ENCODE measurements at places on chromosomes 12 and 14.

DNA sequence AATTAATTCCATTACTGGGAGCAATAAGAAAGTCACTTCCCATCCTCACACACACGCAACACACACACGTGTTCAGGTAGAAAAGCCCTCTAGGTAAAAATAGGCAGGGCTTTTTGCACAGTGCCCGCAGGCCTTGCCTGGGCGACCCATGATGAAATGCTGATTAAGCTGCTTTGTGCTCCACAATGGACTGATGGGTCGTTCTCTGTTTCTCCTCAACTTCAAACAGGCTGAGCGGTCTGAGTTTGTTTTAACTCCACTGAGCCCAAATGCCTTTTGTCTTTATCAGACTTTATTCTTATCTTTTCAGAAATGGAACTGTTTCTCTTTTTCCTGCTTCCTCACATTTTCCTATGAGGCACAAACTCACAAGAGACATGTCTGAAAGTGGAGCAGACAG lies 9.4 kb upstream of the DACT1 start:
- no peak for DNase-seq

- no peak for DNase-seq
Measured at GRCh38 chr14:56416213-56416612, 163.4 kb upstream of the TMEM260 start.

GRCh38 chr14:85115921-85116320 lies 414.0 kb upstream of the FLRT2 start:
- no peak for DNase-seq

DNA sequence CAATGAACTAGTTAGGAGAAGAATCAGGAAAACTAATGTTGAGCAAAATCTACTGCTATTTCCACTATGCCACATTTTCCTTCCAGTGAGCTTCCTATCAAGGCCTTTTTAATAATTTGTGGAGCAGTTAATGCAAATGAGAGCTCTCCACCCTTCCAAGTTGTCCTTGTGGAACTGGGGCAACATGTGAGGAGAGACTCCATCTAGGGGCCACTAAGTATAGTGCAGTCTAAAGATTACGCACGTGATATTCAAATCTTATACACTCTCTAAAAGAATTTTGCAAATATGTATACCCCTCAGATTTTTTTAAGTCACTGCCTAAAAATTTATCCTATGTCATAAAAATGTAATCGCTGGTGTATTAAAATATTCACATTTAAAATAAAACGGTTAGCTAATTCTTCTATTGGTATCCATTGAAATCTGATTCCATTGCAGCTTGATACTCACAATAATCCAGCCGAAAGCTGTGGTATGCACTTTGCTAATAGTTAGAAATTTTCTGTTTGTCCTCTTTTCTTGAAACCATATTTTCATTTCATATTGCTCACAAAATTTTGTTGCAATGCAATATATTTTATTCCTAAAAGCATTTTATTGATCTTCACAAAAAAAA lies 100.1 kb downstream of the PAH start:
- no peak for DNase-seq

GRCh38 chr14:75543253-75543652 lies 21.0 kb downstream of the BATF start:
- DNase-seq, result no peak

GRCh38 chr14:23174296-23175184 lies 8.9 kb downstream of the SLC7A8 start:
- no peak for DNase-seq

GRCh38 chr12:50859621-50860310 lies 17.0 kb downstream of the TMPRSS12 start:
- no peak for DNase-seq

DNA sequence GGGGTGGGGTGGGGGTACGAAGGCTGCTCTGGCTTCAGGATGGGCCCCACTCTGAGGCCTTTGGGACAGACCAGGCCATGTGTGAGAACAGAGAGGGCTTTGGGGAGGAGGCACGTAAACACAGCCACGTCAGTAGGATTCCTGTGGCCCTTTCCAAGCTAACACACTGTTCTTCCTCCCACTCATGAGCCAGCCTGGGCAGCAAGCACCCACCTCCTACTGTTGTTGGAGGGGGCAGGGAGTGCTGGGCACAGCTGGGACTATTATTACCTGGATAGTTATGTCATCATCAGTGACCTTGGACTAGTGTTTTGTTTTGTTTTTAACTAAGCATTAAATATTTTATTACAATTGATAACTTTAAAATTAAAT lies 5.3 kb downstream of the CHGA start:
- DNase-seq, result no peak

DNA sequence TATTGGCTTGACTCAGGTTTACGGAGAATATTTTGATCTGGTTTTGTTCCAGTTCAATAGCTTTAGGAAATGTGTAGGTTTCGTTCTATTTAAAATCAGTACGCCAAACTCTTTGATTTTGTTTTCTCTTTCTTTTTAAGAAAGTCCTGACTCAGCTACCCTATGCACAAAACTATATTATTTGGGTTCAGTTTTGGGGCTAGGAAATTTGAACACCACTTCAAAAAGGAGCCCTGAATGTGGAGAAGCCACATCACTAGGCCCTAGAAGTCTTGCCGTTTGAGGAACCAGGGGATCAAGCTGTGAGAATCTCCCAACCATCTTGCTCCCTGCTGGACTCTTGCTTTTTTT lies 168.2 kb upstream of the BCL2L14 start:
- DNase-seq, result no peak

DNA sequence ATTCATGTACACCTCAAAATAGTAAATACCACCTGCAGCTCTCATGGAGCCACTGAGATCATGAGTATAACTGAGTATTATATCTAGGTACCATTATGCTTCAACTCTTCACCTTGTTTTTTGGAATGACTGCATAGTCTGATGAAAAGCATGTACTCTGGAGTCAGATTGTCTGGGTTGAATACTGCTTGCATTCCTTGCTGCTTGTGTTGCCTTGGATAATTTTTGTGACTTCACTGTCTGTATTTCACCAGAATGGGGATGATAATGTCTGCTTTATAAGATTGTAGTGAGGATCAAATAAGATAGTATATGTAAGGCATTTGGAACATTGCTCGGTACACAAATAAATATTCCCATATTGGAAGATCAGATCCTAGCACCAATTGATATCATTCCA lies 54.2 kb downstream of the SUSD6 start:
- no peak for DNase-seq

GRCh38 chr12:207804-208203 lies 6.2 kb downstream of the SLC6A12 start:
- DNase-seq, result no peak

DNA sequence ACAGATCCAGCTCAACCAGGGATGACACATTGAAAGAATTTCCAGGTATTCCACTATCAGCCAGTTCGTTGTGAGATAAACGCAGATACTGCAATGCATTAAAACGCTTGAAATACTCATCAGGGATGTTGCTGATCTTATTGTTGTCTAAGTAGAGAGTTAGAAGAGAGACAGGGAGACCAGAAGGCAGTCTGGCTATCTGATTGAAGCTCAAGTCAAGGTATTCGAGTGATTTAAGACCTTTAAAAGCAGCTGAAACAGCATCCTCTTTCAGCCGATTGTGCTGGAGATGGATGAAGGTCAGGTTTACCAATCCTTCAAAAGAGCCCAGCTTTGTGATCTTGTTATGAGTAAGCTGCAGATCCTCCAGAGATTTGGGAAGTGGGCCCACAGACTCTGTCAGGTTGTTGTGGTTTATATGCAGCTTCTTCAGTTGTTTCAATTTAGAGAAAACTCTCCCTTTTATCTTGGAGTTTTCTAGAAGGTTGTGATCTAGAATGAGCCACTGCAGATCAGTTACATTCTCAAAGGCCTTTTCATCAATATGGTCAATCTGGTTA lies 3.0 kb downstream of the LUM start:
- DNase-seq, result no peak

GRCh38 chr14:23670481-23670880 lies 34.3 kb downstream of the DHRS2 start:
- no peak for DNase-seq

GRCh38 chr12:69108037-69108436 lies 131.3 kb upstream of the CPSF6 start:
- DNase-seq, result no peak

DNA sequence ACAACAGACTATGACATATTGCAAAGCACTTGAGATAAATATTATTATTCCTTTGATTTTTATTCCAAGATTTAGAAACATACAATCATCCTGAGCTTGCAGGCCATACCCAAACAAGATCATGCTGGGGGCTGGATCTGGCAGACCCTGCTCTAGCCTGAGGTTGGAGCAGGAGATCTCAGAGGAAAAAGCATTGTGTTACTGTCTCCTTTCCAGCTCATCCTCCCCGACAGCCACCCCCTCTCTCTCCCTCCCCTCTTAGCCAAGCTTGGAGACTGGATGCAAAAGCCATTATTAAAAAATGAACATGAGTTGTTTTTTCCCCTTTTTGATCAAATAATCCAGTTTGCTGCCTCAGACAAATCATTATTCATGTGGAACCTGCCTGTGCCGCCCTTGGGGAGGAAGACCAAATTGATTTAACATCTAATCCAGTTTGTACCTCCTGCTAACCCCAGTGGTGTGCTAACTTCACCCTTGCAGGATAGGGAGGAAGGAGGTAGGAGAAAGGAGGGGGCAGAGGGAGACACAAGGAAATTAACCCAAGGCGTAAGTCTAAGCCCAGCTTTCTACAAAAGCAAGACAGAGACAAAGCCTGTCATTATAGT lies 565.8 kb upstream of the TBX3 start:
- DNase-seq, result no peak

DNA sequence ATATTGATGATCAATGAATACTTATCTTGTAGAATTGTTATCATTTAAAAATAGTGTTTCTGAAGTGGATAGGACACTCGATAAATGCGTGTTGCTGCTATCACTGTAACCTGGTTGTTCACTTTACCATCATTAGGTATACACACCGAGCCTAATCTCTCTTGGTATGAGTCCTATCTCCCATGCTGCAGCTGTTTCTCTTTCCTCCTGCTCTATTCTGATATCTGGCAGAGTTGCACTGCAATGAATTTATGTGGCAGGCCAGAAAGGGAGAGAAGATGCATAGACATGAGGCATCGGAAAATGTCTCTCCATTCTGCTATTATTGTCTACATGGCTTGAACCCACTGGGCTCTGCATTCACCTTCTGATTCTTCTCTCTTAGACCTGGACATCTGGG lies 26.7 kb downstream of the KCNK10 start:
- DNase-seq, result no peak

DNA sequence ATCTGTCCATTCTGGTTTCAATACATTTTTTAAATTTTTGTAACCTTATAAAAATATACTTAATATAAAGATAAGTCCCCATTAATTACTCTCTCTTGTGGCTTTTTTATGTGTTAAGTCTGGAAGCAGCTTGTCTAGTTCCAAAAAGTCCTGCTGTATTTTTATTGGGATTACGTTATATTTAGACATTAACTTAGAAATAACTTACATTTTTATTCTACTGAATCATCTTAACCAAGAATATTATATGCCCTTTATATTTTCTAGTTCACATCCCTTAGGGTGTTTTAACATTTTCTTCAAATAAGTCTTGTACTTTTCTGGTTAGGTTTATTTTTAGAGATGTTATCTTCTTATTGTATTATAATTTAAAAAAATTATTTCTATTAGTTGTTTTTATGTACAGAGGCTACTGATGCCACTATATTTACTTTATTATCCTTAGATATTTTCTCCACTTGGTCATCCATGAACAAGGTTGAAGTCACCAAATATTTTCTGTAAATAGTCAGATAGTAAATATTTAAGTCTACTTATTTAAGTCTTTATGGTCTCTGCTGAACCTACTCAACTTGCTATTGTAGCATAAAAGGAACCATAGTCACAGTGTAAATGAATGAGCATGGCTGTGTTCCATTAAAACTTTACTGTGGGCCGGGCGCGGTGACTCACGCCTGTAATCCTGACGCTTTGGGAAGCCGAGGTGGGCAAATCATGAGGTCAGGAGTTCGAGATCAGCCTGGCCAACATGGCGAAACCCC lies 132.4 kb upstream of the NEDD1 start:
- no peak for DNase-seq

GRCh38 chr12:24562771-24563431 lies 386.0 kb downstream of the BCAT1 start:
- no peak for DNase-seq

- no peak for DNase-seq
Measured at GRCh38 chr14:99041820-99042174, 230.2 kb downstream of the BCL11B start.

DNA sequence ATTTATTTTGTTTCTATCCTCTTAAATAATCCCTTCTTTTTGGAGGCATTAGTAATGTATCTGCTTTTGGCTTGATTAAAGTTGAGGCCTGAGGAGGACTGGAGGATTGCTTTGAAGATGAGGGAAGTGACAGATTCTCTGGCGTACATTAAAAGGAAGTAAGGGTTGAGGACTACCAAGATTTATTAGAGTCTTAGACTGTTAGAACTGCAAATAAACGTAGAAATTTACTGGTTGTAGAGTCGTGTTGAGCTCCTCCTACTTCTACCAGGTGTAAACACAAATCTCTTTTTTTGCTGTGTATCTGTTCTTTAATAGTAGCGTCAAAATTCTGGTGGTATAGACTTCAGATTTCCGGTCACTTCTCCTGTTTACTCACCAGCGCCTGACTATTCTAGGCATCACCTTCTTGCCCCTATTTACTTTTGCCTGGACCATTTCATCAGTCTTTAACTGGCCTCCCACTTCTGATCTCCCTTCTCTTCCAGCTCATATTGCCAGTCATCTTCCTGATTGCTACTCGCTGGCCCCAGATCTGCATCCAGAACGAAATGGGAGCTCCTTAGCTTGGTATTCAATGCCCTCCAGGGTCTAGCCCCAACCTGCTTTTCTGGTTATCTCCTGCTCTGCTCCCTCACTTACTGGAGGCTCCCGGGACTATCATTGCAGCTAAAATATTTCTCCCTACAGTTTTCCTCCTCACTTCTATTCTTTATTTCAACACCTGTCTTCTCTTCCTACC lies 8.4 kb upstream of the EID3 start:
- no peak for DNase-seq

DNA sequence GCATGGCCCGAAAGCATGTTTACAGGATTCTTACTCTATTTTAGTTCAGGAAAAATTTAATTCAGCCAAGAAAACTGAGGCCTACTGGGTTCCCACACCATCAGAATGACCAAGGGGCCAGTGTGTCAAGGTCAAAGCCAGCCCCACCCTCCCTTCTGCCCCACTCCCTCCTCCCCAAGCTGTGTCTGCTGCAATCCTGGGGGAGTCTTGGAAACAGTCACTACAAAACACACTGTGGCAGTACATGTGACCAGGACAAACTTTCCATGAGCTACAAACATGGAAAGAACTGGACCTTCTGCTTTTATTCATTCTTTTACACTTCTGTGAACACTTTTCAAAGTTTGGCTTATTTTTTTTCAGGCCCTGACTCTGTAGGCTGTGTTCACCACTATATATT lies 1228.8 kb upstream of the TMEM132C start:
- DNase-seq, result no peak

DNA sequence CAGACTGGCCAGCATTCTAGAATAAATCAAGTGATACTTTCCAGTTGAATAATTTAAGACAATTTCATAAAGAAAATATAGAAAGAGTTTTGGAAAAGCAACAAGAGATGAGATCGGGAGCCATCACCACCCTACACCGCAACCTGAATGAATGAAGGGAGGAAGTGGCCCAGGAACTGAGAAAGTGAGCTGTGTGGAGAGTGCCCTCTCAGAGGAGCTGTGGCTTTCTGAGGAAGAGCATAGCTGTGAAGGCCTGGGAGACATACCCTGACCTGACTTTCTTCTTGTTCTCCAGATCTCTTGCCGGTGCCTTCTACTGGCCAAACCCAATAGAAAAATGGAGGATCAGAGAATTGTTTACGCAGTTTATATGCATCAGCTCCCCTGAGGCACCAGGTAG lies 79.3 kb upstream of the TSPAN8 start:
- DNase-seq, result no peak

Measured in AG09319 (cell line).